ENCODE measurements at places on chromosomes 13 and 19. TPM values are rescaled to one million over a fixed set of nuclear protein-coding genes. Genes with fewer than 3 reads are reported as not detected.

LILRB4 gene
- not detected for total RNA-seq

CGB5 gene
- not detected for total RNA-seq

TNFSF11 gene
- not detected for total RNA-seq

ATP1A3 gene
- total RNA-seq, result not detected

ATP13A1 gene
- 70.5 TPM for total RNA-seq

IRGC gene
- not detected for total RNA-seq

MRPL34 gene
- total RNA-seq, result 26.7 TPM

MIPEP gene
- total RNA-seq, result 33.2 TPM

TUBB4A gene
- not detected for total RNA-seq

VASP gene
- 89.9 TPM for total RNA-seq

CD22 gene
- not detected for total RNA-seq

SPPL2B gene
- 39.9 TPM for total RNA-seq

AMER2 gene
- total RNA-seq, result not detected

FCER2 gene
- not detected for total RNA-seq

METTL21C gene
- total RNA-seq, result not detected

OR4F17 gene
- not detected for total RNA-seq

MAP1S gene
- 26.8 TPM for total RNA-seq

RASL11A gene
- 2.9 TPM for total RNA-seq

ARGLU1 gene
- total RNA-seq, result 44.1 TPM

NKG7 gene
- total RNA-seq, result not detected

Data from placental pericyte (primary cell).